Suprapubic skin (tissue), 4 donors: ENCODE measurements at places on chromosomes 12 and 14. TPM values are rescaled to one million over a fixed set of nuclear protein-coding genes. Genes with fewer than 3 reads are reported as not detected.

NPAS3 gene
- not detected for total RNA-seq

IL25 gene
- total RNA-seq: 0.68 TPM

- no peak for DNase-seq
- peaks cover 29% of the 10 kb centered on the region for H3K27me3 ChIP-seq
- no peak overlapping the region for H3K4me3 ChIP-seq
- no peak overlapping the region for H3K27ac ChIP-seq
These were observed 6.8 kb upstream of the LEMD3 start for GRCh38 chr12:65162609-65163008.

- H3K36me3 ChIP-seq: peaks cover 56% of the 10 kb centered on the region
- H3K27me3 ChIP-seq: no peaks in the 10 kb centered on the region
- H3K4me1 ChIP-seq: peaks cover 23% of the 10 kb centered on the region
- no peak overlapping the region for H3K4me3 ChIP-seq
- DNase-seq: no peak
These were observed 10.0 kb downstream of the SEL1L start for GRCh38 chr14:81523616-81524015.
